ENCODE measurements at places on chromosomes 1 and 21.

- no peak for DNase-seq
Observed at GRCh38 chr1:202805886-202806844, 2.1 kb downstream of the KDM5B start.

GRCh38 chr1:79264285-79264684 is 257.8 kb upstream of the ADGRL4 start:
- DNase-seq = no peak

- no peak for DNase-seq
Observed at GRCh38 chr1:84969489-84970250, 27.2 kb downstream of the MCOLN2 start.

GRCh38 chr21:14863745-14864210 is 201.0 kb downstream of the NRIP1 start:
- DNase-seq = no peak

- no peak for DNase-seq
Observed at GRCh38 chr1:233883671-233884070, 20.8 kb upstream of the SLC35F3 start.

- DNase-seq = no peak
Observed at GRCh38 chr1:103220631-103221041, 112.3 kb upstream of the COL11A1 start.

- DNase-seq = no peak
Observed at GRCh38 chr1:16153999-16154673, 1.7 kb downstream of the EPHA2 start.

- DNase-seq = no peak
Observed at GRCh38 chr1:22712502-22713271, 2.0 kb downstream of the EPHB2 start.

DNA sequence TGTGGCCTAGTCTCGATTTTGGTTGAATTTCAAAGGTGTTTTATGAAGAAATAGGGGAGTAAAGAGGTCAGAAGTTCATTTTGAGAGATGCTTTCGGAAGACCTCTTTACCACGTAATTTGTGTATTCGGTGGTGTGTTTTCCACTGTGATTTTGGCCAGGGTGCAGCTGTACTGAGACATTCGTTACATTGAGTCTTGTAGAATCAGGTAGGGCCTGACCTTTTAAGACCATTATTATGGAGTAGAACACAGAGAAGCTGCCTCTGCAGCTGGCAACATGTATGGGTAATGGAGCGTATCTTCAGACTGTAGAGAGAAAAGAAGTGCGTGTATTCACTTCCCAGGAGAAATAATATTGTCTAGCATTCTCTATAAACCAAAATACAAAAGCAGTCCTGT is 326.5 kb downstream of the PDE4B start:
- no peak for DNase-seq

GRCh38 chr1:76290271-76290670 is 215.7 kb downstream of the ST6GALNAC3 start:
- DNase-seq = no peak

- DNase-seq = peak; percentile 87
Observed at GRCh38 chr21:43728467-43729390, 9.8 kb downstream of the PDXK start.

DNA sequence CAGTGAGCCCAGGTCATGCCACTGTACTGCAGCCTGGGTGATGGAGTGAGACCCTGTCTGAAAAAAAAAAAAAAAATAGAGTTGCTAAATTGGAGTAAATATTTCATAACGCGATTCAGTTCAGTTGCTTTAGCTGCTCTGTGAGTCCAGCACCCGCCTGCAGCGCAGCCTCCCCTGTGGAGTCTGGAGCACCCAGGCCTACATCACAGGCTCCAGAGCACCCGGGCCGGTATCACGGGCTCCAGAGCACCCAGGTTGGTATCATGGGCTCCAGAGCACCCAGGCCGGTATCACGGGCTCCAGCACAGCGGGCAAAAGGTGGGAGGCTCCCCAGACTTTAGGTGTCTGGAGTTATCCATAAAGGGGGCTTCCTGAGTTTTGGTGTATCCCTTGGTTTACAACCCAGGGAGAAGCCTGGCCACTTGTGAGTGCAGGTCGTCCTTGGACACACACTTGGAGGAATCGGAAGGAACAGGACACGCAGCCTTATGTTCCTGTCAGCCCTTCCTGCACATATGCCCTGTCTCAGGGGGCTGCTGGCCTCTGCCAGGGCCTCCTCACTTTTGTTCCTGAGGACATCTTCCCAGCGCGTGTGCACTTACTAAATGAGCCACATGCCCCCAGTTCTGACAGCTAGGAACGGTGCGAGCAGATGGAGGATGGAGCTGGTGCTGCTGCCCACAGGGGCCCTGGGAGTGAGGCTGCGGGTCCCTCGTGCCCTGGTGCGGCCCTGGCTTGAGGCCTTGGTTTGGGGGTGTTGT is 25.1 kb downstream of the SKI start:
- DNase-seq = no peak

- DNase-seq = no peak
Observed at GRCh38 chr1:44151332-44151731, 9.9 kb upstream of the KLF18 start.

DNA sequence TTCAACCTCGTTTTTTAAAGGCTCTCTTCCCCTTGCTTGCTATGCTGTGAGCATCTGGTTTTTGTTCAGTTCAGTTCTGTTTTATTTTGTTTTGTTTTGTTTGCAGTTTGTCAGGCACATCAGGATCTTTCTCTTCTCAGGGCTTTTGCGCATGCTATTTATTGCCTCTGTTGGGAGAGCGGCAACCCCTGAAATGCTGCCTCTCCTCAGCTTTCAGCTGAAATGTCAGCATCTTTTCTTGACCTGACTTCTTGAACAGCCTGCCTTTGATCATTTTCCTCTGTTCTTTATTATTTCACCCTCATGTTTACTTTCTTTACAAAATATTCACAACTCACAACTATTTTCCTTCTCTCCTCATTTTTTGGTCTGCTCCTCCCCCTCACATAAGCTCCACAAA is 50.4 kb upstream of the RC3H1 start:
- DNase-seq = no peak

GRCh38 chr1:20429296-20429695 is 56.7 kb downstream of the CAMK2N1 start:
- no peak for DNase-seq

DNA sequence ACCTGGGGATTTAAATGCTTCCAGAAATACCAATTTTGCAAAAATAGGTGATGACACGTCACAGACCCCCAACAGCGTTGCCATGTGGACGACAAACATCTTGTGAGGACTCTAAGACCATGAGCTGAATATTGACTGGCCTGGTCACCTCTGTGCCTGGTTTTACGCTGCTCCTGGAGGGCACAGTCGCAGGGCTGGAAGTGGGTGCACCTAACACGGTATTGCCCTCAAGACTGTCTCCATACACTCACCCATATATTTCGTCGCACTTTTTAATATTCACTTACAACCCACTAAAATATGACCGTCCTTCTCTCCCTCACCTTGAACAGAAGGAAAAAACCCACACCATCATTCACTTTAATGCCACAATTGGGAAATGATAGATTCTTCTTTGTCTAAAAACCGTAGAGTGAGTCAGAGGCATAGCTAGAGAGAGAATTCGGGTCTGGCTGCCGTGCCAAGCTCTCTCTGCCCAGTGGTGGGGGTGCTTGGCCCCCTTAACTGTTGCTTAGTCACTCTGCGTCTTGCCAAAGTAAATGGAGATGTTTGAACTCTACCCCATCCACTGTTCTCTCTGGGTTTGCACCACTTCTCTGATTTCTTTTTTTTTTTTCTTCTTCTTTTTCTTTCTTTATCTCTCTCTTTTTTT is 40.8 kb upstream of the UTS2 start:
- no peak for DNase-seq

GRCh38 chr21:42383331-42383730 is 12.5 kb downstream of the TMPRSS3 start:
- DNase-seq = no peak

DNA sequence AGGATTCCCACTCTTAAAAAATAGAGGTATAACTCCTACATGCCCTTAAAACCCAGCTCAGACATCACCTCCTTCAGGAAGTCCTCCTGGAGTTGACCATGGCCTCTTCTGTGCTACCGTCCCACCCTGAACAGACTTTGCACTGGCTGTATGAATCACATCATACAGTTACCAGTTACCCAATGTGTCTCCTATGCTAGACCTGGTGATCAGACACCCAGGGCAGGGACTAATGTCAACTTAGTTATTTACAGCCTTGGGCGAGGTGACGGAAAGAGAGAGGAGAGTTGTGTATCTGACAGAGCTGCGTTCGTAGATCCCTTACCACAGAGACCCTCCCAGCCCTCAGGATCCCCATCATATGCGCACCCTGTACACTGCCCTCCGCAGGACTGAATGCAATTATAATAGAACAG is 72.7 kb downstream of the SLC66A1 start:
- no peak for DNase-seq

DNA sequence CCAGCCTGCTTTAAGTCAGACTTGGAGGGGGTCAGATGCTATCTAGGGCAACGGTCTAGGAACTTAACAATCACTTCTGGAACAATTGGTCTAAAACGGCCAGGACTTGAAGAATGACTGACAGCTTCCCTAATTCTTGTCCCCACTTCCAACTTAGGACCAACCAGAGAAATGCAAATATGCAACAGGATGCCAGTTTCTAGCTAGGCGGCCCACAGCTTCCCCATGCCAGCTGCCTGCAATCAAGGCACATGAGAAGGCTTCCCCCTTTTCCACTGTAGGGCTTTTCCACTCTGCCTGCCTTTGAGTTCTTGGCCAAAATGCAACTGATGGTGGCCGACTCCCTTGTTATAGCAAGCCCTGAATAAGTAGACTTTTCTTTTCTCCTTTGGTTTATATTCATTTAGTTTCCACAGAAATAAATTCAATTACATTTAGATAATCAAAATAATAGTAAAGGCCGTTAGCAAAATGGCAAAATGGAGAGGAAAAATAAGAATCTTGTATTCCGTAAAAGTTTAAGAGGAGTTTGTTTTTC is 80.9 kb downstream of the BACH1 start:
- DNase-seq = no peak

DNA sequence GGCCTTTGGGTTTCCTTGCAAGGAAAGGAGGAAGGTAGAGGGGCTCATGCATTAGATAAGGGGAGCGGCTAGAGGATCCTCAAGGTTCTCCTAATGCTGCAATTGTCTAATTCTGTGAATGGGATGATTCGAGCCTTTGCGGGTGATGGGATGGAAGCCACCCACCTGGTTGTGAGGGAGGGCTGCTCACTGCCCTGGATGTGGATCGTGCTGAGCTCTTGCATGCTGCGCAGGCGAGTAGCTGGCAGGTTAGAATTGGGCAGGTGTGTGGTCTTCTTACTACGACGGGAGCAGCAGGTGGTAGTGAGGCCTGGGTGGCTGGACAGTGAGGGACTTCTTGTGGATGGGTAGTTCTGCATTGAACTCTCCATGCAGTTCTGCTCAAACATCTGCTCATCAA is 21.2 kb downstream of the DDX20 start:
- DNase-seq = no peak

GRCh38 chr1:15311880-15312279 is 64.9 kb downstream of the FHAD1 start:
- DNase-seq = no peak

DNA sequence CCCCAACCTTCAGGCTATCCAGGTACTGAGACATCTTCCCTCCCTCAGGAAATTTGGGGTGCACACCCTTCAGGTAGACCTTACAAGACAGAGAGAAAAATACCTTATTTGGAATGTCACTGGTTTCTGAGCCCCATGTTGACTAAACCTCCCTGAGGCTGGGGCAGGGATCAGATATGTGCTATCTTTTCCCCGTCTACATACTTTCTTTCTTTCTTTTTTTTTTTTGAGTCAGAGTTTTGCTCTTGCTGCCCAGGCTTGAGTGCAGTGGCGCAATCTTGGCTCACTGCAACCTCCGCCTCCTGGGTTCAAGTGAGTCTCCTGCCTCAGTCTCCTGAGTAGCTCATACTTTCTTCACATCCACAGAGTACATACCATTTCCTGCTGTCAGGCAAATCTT is 1.6 kb downstream of the CYB5R1 start:
- no peak for DNase-seq

DNA sequence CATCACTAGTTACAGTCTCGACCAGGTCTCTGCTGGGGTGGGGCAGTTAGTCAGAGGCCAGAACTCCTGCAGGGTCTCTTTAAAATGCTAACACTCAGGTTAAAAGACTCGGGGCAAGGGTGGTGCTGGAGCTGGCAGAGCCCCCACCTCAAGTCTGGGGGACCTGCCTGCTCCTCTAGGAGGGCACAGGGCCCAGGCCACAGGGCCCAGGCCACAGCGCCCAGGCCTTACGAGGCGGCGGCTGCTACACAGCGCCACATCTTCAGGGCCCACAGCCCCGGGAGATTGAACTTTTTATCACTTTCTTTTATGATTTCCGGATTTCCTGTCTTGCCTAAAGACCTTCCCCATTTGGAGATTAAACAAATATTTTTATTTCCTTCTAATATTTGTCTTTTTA is 10.4 kb downstream of the MPZ start:
- no peak for DNase-seq

- no peak for DNase-seq
Observed at GRCh38 chr1:198860371-198860770, 221.5 kb downstream of the PTPRC start.

DNA sequence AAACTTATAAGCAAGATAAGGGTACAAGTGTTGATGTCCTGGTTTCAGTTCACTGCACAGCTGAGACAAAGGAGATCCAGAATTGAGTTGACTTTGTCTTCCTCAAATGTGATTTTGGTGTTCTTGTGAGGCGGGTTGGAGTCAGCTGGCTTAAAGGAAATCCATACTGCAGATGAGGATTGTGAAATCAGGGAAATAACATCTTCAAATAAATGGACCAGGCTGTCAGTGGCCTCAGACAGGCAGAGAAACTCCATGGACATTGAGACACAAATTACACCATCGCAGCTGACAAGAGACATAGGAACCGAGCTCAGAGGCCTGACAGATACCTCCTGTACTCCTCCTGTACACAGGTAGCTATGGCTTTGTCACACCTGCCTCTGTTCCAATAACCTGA is 27.0 kb upstream of the REG4 start:
- DNase-seq = no peak

DNA sequence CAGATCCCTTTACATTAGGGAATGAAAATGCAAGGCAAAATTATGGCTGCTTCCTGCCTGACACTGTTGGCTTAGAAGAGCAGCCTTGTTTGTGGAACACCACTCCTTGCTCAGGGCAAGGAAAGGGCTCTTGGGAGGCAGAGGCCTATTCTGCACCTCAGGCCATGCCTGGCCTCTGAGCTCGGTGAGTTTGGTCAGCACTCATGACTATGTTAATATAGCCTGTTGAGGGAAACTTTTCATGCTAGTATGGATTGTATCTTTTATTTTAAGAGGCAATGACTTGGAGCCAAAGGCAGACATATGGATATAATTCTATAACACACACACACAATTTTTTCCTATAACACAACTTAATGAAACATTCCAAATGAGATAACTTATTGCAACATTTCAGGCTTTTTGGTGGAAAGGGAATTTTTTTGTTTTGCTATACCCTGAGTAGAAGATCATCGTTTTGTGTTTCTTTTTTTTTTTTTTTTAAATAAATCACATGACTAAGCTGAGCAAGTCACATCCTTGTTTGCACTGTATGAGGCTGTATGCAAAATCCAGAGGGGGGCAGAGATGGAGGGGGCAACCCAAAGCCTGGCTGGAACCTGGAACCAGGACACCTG is 5.6 kb upstream of the YRDC start:
- DNase-seq = no peak

Data from PC-9 (cell line).